NCI-H2081 (cell line): ENCODE measurements at places on chromosomes 4 and X.
A peak's percentile ranks its signal among the peaks of the same experiment; 100 is the strongest.

- DNase-seq, result no peak
Observed at GRCh38 chr4:156898373-156899117, 73.1 kb downstream of the PDGFC start.

GRCh38 chr4:7941111-7941964 is 1.7 kb upstream of the AFAP1 start:
- DNase-seq, result no peak

DNA sequence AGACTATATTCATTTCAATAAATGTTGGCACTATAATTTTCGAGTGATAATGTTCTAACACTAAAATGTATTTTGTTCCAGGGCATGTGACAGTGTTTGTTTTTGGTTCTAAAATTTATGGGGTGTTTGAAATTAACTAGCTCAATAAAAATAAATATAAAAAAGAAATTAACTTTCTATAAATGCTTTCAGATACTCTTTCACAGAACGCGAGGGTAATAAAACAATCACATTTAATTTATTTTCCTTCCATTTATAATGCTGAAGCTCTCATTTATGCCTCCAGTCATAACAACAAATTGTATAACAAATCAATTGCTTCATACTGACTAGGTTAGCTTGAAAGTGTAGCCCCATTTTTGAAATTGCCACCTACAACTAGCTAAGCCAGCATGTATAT is 122.4 kb upstream of the GPM6A start:
- no peak for DNase-seq

- no peak for DNase-seq
Observed at GRCh38 chr4:71456841-71457240, 118.0 kb downstream of the SLC4A4 start.

DNA sequence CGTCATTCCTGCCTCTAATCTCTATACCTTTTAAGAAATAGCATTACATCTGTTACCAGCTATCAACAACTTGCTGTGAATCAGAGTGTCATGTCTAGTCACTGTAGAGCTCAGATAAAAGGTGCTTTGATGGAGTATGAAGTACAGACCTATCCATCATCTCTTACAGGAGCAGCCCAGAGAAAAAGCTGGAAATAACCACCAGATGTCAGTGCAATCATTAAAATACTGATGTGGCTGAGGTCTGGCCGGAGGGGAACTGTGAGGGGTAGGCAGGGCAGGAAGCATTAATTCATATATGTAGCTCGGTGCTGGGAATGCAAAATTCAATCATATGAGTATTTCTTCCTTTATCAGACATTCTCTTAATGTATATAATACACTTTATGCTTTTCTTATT is 100.6 kb downstream of the AKAP4 start:
- no peak for DNase-seq

GRCh38 chrX:69019073-69019890 is 146.0 kb downstream of the PJA1 start:
- DNase-seq, result no peak

GRCh38 chr4:48275247-48275646 is 5.6 kb upstream of the TEC start:
- DNase-seq, result peak; percentile 68

- DNase-seq, result no peak
Observed at GRCh38 chrX:10310511-10310910, 153.7 kb downstream of the CLCN4 start.

- no peak for DNase-seq
Observed at GRCh38 chrX:151175283-151176062, 911 bp upstream of the GPR50 start.

DNA sequence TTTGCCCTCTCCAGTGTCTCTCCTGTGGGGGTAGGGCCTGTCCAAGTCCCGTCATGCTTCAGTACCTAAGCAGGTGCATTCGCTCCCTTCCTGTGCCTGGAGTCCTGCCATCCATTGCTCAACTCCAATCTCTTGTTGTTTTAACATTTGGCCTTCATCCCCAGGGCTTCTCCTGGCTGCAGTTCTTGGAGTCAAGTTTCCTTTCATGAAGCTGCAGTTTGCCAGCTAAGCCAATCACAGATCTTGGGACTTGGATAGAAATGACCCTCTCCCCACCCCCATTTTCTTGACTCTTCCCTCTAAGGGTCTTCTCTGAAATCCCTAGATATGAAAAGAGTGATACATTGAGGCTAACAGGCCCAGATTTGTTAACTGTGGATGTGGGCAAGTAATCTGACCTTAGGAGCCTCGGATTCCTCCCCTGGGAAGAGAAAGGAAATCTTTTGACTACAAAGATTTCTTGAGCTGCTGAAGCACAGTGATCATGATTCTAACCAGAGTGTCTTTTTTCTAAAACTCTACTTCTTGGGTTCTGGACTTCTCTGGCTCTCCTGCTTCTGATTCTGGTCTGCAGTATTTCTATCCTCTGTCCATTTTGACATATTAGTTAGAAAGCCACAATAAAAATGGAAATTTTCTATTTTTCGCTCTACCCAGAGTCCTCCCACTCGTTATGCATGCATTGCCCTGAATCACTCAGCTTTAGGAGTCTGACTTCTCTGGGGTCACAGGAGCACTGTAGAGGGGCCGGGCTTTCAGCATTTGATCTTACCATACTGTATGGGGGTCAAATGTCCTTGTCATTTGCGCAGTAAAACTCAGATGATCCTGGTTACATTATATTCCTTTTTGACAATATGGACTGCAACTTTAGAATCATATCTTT is 61.0 kb downstream of the CHRNA9 start:
- DNase-seq, result peak; percentile 24

DNA sequence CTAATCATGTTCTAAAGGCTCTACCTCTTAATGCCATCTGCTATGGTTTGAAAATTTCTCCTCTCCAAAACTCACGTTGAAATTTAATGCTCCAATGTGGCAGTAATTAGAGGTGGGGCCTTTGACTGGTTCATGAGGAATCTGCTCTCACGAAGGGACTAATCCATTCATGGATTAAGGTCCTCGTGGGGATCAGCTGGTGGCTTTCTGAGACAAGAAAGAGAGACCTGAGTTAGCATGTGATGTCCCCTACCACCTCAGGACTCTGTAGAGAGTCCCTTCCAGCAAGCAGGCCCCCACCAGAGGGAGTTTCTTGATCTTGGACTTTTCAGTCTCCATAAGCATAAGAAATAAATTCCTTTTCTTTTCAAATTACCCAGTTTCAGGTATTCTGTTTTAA is 65.3 kb downstream of the WDFY3 start:
- DNase-seq, result no peak

DNA sequence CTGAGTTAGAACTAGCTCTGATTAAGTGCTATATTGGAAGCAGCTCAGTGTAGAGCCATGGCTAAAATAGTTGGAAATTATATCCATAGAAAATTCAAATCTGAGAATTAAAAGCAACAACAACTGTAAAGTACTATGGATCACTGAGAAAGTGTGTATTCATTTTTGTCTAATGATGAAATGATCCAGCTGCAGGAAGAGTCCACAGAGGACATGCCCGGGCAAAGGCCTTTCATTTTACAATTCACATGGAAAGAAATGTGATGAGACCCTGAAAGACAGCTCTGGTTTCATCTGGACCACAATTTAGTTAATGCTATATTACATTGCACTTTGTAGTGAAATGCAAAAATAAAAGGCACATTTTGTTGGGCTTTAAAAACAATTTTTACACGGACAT is 196.8 kb upstream of the FAT1 start:
- DNase-seq, result no peak

- DNase-seq, result peak; percentile 6
Observed at GRCh38 chr4:121726642-121727268, 30.0 kb upstream of the ANXA5 start.

DNA sequence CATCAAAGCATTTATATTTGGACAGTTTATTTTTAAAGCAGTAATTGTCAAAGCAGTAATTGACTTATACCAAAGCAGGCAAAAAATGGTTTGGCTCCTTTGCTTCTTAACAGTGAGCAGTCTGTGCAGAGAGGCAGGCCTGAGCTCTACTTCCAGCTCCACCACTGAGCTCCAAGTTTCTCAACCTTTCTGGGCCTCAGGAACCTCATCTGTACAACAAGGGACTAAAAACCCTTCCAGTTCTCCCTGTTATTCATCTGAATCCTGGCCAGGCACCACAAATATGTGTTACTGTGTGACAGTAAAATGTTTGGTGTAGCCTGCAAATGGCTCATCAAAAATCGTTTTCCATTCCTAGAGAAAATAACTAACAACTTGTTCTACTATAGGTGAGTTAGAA is 88.7 kb upstream of the TTC29 start:
- no peak for DNase-seq

- no peak for DNase-seq
Observed at GRCh38 chr4:158543191-158543590, 21.5 kb downstream of the RXFP1 start.

GRCh38 chrX:45505214-45505613 is 304.5 kb upstream of the DIPK2B start:
- no peak for DNase-seq

- DNase-seq, result no peak
Observed at GRCh38 chr4:98677799-98678198, 19.4 kb upstream of the TSPAN5 start.

GRCh38 chrX:34654696-34655490 is 2.2 kb downstream of the TMEM47 start:
- no peak for DNase-seq

GRCh38 chrX:44733931-44734330 is 109.9 kb upstream of the DUSP21 start:
- DNase-seq, result no peak

GRCh38 chrX:46340696-46341095 is 204.5 kb downstream of the ZNF674 start:
- no peak for DNase-seq

DNA sequence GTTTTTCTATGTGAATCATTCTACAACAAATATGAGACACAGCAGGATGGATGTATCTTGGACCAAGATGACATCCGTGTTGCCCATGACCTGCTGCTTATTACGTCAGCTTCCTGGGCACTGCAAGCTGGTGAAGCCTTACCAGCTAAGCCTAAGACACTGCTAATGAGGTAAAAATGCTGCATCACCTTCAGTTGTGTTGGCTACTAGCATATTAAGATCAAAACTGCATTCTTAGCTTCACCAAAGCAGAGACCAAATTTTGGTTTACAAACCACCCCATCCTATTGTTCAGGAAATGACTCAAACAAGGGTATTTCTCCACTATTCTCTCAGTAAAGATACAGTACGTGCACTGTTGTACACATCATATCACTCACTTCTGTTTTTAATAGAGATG is 50.3 kb downstream of the MAML3 start:
- DNase-seq, result peak; percentile 5

DNA sequence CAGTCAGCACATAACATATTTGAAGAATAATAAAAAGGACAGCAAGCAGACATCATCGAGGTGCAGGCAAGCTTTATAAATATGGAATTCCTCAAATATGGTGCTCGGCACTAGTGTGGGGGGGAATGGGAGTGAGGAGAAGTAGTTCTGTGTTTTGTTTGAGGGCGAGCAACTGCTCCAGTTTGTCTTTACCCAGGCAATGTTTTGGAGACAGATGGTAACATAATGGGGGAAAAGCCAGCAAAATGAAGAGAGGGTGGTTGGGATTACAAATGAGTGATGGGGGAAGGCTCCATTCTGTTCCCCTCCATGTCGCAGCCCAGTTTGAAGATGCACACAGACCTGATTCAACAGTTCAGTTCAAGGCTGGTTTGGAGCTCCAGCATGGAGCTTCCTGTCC is 572.9 kb upstream of the DIPK2B start:
- DNase-seq, result no peak

- peak; percentile 40 for DNase-seq
Observed at GRCh38 chrX:49171752-49172279, at the start of gene PLP2. Gene PLP2 (plus strand): TSS chrX:49171898. CDS start chrX:49172001, 103 bp downstream.

- no peak for DNase-seq
Observed at GRCh38 chr4:56799161-56799759, 22.2 kb downstream of the SPINK2 start.

- no peak for DNase-seq
Observed at GRCh38 chr4:38290366-38290765, 330.2 kb downstream of the PTTG2 start.

DNA sequence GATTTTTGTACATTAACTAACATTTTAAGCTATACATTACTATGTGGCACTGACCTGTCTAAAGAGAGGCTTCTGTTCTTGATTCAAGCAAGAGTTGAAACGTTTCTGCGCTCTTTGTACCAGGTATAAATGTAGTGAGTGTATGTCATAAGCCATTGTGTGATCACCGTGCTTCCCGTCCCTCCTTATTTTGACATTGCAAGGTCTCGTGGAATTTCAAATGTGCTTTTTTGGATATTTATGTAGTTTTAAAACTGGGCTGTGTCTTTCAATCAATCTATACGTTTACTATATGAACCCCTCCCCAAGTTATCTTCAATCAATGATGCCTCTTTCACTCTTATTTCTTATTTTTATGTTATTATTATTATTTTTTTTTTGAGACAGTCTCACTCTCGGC is at the start of gene KLHL15:
Gene KLHL15 (minus strand): TSS at position 101 of the 400 bp plus-strand sequence. CDS start 20,493 bp downstream, outside the sequence.
- no peak for DNase-seq

DNA sequence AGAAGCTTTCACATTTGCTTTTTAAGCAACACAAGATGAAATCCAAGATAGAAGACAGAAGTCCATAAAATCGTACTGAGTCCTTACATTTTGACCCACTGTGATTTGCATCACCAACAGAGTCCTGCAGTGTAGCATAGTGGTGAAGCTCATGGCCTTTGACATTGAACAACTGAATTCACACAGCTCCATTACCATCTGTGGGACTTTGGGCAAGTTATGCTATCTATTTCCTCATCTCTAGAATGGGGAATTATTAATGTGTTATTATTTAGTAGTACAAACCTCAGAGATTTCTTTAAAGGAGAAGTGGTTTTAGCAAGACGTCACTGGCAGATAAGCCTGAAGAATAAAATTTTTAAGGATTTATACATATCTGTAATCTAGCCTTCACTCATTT is 10.7 kb downstream of the GPRIN3 start:
- no peak for DNase-seq

DNA sequence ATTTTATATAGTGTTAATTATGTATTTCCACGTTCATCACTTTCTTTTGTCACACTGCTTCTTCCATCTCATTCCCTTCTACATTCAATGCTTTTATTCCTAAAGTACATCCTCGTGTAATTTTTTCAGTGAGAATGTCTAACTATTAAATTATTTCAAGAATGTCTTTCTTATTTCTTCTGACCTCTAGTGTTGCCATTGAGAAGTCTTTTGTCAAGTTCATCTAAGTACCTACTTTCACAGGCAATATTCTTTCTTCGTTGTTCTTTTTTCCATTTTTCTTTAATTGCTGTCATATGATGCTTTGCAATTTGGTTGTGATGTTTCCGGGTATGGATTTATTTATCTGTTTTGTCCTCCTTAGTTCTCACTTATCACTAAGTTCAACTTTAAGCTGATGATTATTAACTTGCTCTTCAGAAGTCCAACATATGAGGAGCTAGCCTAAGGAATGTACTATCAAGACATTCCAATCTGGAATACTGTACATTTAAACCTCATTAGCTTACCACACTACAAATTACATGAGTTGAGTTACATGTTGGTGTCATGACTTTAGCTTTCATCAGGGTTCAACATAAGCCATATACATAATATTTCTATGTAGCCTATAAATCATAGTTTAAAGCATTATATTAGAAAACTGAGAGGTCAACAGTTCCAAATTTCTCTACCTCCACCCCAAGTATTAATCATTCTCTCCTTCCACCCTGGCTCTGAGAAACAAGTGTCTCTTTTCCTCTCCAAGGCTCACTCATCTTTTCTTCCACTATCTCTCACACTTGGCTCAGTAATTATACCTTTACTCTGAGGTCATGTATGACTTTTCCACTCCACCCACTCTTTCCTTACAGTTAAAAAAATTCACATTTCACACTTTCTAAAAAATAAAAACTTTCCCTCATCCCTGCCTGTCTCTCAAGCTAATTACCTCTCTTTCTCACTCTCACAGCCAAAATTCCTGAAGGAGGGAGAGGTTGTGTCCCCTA is 81.5 kb downstream of the COX18 start:
- DNase-seq, result no peak
